ELR (cell line): ENCODE measurements at places on chromosomes 2 and 18.

DNA sequence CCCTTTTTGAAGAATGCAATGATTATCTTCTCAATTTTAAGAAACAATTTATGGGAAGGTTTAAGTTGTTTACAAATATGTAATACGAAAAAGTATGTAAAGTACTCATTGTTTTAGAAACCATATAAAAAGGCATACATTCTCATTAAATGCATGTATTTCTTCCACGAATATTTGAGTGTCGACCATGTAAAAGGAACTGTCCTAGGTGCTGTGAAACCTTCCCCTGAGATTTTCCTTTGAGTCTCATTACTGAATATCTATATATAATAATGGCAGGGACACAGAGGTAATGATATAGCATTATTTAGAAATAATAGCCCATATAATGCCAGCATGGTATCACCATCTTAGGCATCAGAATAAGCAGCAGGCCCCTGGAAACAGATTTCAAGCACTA lies 239.3 kb downstream of the ERBB4 start:
- DNase-seq, result no peak

GRCh38 chr2:74461187-74462053 lies 3.2 kb downstream of the WBP1 start:
- peak; percentile 45 for DNase-seq

- DNase-seq, result peak; percentile 23
Observed at GRCh38 chr2:15142069-15142689, 419.0 kb downstream of the NBAS start.

DNA sequence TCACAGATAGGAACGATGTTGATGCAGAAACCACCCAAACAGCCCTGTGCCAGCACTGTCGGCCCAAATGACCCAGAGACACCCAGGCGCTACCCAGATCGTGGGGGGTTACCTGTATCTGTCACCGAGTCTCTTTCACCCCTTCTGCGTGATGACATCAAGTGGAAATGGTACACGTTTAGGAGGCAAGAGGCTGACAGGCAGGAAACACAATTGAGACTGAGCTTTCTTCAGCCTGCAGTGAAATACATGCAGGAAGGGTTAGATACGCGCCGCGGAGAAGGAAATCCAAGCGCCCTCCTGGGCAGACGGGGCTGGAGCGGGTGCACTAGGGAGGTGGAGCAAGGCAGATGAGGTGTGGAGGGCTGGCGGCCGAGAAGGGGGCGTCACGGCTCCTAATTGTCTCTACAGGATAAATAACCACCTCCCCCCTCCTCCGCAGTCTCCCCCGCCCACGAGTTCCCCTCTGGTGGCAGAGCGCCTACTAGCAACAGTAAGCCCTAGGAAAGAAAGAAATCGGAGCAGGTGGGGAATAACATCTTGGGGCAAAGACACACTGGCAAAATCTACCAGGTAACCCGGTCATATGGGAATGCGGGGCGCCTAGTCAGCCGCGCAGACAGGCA lies at the start of gene RNF152:
Gene RNF152 (minus strand): TSS at position 325 of the 626 bp plus-strand sequence. CDS start 76,544 bp downstream, outside the sequence.
- DNase-seq, result no peak

DNA sequence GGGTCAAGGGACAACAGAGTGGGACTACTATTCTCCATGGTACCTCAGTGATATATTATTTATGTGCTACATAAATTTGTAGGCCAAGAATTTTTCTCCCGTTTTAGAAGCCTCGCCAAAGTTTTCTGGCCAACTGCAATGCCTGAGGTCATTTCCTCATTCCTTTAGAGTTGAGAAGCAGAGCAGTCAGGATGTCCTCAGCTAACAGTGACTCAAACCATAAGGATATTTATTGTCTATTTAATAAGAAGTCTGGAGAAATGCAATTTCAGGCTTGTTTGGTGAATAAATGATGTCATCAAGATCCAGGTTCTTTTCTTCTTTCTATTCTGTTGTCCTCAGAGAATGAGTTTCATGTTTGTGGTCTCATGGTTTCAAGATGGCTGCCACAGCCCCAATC lies 91.0 kb downstream of the ADCYAP1 start:
- DNase-seq, result peak; percentile 71

- no peak for DNase-seq
Observed at GRCh38 chr18:45171679-45172191, 443.5 kb upstream of the SLC14A2 start.

GRCh38 chr2:73059106-73059505 lies 12.4 kb downstream of the SFXN5 start:
- DNase-seq, result no peak
